CD4-positive, alpha-beta T cell treated with Interleukin-15 for 1 hour (primary cell): ENCODE measurements at places on chromosomes 5 and 9.

DNA sequence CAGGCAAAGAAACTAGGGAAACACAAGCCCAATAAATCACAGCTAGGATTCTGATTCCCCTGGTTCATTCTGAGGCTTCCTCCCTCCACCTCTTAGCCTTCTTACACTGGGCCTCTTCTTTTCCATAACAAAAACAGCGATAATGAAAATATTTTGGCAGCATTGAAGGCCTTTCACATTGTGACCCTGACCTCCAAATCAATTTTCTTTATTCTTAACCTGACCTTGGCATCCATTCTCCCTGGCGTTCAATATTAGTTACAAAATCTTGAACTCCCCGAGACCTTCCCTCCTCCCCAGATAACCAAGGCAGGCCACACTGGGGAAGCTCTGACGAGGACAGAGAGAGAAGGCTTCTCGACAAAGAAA, 399.9 kb downstream of the ZSWIM6 start:
- DNase-seq: no peak

GRCh38 chr9:88322906-88323566, 65.2 kb upstream of the SPIN1 start:
- DNase-seq: peak; percentile 62

DNA sequence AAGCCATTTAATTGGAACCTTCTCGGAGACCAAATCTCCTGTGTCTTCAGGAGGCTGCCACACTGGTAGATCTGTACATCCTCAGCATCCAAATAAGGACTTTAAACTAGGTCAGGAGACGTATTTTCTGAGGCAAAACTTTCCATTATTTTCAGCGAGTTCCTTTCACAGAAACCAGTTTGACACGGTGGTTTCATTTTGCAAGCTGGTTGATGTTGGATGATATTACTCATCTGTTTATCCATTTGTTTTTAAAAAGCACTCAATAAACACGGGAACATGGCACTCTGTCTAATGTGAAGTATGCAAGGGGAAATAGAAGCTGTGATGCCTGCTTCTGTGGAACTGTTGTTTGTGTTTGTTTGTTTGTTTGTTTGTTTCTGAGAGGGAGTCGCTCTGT, 199.6 kb downstream of the ERCC6L2 start:
- DNase-seq: no peak

DNA sequence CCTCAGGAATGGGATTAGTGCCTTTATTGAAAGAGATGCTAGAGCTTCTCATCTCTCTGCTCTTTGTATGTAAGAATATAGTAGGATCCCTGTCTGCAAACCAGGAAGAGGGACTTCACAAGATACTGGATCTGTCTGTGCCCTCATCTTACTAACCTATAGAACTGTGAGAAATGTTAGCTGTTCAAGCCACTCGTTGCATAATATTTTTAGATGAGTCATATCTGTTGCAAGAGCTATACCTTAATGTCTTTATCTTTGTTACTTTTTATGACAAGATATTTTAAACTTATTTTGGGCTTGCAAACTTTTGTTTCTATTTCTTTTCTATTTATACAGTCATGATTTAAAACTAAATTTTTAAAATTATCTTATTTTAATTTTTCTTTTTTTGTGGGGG, 1296.8 kb upstream of the CDH6 start:
- no peak for DNase-seq

DNA sequence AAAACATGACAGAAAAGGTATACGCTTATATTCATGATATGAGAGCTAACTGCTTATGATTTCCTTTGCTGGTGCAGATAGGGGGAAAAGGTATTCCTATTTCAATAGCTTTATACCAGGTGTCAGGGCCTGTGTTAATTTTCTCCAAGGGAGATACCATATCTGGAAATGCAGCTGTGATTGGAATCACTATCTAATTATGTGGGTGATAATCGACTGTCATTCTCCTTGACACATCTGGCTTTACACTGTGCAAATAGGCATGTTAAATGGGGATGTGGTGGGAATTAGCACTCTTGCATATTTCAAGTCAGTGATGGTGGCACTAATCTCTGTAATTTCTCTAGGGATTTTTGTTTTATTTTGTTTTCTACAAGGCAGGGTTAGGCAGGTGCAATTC, 611.1 kb downstream of the CDH9 start:
- DNase-seq: no peak

DNA sequence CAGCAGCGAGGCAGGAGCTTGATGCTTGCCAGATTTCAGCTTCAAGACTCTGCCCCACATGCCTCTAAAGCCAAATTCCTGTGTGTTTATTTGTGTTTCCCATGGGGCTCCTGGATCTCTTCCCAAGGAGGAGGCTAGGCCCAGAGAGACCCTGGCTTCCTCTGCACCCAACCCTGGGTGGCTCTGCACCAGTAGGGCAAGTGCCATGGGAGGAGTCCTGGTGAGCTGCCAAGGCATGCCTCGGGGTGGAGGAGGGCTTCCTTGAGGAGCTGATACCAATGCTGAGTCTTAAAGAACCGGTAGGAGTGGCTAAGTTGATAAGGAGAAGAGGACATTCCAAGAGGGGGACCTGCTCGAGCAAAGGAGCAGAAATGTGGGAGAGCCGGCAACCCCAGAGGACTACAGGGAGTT, 6.8 kb upstream of the TIFAB start:
- DNase-seq: no peak

- DNase-seq: no peak
These were observed 54.5 kb upstream of the HNRNPA0 start for GRCh38 chr5:137808503-137809135.

DNA sequence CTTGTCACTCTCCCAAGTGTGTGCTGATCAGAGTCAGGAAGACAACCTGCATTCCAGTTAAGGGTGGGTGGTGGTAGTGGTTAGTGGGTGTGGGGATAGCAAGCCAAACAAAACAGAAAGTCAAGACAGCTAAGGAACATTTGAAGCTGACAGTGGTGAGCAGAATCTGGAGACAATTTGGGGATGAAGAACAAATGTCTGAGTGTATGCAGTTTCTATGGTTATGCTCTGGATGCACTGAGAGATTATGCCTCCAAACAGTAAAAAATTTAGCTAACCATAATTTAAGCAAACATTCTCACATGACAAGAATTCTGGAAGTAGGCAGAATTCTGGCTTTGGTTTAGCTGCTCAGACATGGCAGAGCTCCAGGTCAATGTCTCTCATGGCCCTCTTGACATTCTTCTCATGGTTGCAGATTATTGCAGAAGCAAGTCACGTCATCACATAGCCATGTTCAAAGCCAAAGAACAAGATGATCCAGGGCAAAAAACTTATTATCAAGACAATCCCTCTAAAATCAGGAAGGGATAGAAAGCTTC, 148.7 kb downstream of the LURAP1L start:
- no peak for DNase-seq

- DNase-seq: peak; percentile 55
These were observed 47.7 kb upstream of the BOD1 start for GRCh38 chr5:173664154-173664526.

GRCh38 chr5:38591523-38591849, 35.0 kb upstream of the LIFR start:
- no peak for DNase-seq

DNA sequence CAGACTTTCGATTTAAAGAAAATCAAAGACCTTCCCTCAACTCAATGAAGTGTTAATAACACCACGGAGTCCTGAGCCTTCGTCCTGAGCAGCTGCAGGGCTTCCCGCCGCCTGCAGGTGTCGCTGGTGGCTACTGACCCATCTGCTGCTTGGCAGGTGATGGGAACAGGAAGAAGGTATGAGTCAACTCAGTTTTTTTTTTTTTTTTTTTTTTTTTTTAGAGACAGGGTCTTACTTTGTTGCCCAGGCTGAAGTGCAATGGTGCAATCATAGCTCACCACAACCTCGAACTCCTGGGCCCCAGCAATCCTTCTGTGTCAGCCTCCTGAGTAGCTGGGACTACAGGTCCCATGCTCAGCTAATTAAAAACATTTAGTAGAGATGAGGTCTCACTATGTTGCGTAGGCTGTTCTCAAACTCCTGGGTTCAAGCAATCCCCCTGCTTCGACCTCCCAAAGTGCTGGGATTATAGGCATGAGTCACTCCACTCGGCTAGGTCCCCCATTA, 185.7 kb upstream of the IL12B start:
- peak; percentile 56 for DNase-seq

- DNase-seq: peak; percentile 45
These were observed 1.1 kb upstream of the TENT4A start for GRCh38 chr5:6712142-6712576.

- no peak for DNase-seq
These were observed 49.2 kb downstream of the KCTD16 start for GRCh38 chr5:144219869-144220268.

DNA sequence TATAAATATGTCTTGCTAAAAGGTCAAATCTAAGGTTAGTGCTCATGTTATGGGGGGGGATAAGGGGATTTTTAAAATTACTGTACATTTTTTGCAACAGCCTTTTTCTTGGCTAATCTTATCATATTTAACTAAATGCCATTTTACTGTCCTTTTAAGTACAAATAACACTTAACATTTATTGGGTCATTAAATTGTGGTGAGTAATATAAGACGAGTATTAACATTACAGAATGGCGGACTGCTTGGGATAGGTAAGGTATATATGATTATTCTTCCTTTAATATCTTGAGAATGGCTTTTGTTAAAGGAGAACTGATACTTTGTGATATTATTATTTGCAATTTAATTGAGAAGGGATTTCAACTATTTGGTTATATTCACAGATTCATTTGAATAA, 33.2 kb downstream of the GPR151 start:
- no peak for DNase-seq

DNA sequence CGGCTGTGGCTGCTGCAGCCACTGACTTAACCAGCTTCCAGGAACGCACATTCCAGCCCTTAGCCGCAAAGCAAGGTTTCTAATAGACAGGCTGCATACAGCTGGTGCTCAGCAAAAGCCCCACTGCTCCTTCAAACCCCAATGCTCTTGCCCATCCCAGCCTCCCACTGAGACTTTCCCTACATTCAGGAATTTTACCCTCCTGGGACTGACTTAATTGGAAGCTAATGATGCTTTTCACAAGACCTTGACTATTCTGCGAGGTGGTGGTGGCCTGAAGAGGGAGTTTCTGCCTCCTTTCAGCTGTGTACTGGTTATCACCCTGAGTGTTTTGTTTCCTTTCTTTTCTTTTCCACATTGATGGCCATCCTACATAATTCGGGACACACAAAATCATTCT, 164.9 kb upstream of the IRX1 start:
- no peak for DNase-seq

- no peak for DNase-seq
These were observed 96.9 kb downstream of the NNT start for GRCh38 chr5:43699910-43700309.

GRCh38 chr5:135605221-135605620, 26.4 kb upstream of the CXCL14 start:
- no peak for DNase-seq

GRCh38 chr5:32445287-32445758, 783 bp upstream of the ZFR start:
- no peak for DNase-seq

DNA sequence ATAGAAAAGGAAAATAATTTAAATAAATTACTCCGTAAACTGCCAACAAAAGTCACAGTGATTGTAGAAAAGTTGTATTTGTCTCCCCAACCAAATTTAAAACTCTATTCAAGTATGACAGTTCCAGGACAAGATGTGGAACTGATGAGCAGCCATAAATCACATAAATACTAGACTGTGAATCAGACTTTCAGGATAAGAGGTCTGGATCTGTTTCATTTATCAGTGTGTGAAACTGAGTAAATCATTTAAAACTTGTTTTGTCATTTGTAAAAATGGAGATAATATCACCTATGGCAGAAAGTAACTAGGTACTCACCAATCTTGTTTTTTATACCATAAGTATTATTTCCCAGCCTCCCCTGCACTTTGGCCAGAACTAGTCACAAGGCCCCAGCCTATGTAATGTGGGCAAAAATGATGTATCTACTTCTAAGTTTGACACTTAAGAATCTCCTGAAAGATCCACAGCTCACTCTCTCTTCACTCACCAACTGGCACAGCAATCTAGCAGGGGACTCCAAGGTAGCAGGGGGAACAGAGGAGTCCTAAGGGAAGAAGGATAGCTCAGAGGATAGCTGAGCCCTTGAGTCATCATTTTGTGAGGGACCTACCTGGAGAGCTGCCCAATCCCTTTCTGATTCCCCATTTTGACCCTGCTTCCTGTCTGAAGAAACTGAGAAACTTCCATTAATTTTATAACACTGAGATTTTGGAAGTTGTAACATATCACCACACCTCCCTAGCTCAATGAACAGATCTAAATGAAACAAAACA, 31.6 kb downstream of the TMEM161B start:
- no peak for DNase-seq

DNA sequence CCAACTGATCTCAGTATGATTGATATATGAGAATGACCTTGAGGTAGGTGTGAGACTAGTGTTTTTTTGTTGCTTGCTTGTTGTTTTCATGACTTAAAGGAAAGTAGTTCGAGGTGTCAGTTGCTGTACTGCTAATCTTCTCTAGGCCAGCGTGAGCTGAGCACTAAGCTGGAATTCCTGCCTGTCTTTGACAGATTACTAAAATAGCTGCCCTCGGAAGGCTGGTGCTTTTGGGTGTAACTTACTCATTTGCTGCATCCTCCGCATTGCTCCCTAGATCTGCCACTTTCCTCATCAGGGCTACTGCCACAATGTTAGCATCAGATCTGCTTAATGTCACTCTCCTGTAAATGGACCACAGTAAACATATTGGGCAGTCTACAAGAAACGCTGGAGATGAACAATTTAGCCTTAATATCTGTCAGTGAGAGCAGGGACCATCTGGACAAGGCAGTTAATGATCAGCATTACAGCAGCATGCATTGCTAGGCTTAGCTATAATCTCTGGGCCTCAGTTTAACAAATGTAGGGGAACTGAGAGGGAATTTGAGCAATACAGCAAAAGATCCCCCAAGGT, 106.6 kb upstream of the CDH6 start:
- no peak for DNase-seq

DNA sequence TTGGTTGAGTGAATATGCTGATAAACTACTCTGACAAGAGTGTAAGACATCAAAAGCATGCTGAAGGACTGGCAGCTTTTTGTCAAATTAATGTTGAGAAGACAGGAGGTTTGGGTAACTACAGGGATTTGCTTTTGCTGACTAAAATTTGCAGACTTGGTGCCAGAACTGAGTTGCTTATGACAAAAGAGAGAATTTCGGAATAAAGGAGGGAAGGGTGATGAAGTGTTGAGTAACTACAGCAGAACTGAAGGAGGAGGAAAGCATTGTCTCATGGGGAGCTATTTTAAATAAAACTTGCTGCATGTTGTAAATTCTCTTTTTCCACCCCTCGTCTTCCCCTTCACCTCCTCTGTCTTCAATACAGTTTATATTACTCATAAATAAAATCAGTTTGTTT, 296.1 kb downstream of the YTHDC2 start:
- DNase-seq: no peak

GRCh38 chr5:72021651-72022357, 85.5 kb upstream of the MAP1B start:
- no peak for DNase-seq

DNA sequence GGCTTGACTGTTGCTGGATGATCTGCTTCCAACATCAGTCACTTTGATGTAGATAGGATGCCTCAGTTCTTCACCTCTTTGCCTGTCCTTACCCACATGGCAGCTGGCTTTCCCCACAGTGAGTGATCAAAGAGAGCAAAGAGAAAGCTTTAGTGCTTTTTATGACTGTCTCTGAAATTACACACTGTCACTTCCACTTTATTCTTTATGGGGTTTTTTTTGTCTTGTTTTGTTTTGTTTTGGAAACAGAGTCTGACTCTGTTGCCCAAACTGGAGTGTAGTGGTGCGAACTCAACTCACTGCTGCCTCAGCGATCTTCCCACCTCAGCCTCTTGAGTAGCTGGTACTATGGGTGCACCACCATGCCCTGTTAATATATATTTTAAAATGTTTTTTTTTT, 32.4 kb upstream of the C5orf24 start:
- no peak for DNase-seq

GRCh38 chr5:149597618-149598017, 16.3 kb downstream of the ARHGEF37 start:
- no peak for DNase-seq
